Activated CD4-positive, alpha-beta T cell treated with anti-CD3 and anti-CD28 coated beads for 4 hours (primary cell): ENCODE measurements at places on chromosomes 11 and 22.

- DNase-seq, result no peak
Observed at GRCh38 chr22:48700566-48701295, 1126.9 kb downstream of the BRD1 start.

DNA sequence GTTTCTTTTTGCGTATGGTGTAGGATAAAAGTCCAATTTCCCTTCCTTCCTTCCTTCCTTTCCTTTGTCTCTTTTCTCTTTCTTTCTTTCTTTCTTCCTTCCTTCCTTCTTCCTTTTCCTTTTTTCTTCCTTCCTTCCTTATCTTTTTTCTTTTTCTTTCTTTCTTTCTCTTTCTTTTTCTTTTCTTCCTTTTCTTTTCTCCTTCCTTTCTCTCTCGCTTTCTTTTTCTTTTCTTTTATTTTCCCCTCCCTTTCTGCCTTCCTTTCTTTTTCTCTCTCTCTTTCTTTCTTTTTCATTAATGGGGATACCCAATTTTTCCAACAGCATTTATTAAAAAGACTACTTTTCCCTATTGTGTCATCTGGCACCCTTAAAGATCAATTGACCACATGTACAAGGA lies 1359.7 kb downstream of the FAM181B start:
- no peak for DNase-seq

DNA sequence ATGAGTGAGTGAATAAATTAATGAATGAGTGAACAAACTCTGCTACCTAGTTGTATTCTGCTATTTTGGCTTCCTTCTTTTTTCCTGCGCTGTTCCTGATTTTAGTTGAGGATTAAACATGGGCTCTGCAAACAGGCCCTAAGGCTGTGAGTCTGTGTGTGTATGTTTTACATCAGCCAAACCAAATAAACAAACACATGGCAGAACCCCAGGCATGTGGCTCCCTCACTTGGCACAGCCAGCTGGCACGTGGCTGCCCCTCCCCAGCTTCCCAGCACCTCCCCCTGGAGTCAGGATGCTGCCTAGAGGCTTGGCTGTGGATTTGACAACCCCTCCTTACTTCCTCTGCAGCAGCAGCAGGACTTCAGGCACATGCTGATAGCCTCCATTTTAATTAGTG lies 593.2 kb downstream of the INSC start:
- no peak for DNase-seq

GRCh38 chr22:49827853-49828598 lies at the start of gene BRD1:
Gene BRD1 (minus strand): TSS chr22:49827873. CDS start chr22:49824317, 3,556 bp downstream.
- DNase-seq, result peak; percentile 51

- DNase-seq, result no peak
Observed at GRCh38 chr11:87043894-87044293, 6.2 kb downstream of the TMEM135 start.

DNA sequence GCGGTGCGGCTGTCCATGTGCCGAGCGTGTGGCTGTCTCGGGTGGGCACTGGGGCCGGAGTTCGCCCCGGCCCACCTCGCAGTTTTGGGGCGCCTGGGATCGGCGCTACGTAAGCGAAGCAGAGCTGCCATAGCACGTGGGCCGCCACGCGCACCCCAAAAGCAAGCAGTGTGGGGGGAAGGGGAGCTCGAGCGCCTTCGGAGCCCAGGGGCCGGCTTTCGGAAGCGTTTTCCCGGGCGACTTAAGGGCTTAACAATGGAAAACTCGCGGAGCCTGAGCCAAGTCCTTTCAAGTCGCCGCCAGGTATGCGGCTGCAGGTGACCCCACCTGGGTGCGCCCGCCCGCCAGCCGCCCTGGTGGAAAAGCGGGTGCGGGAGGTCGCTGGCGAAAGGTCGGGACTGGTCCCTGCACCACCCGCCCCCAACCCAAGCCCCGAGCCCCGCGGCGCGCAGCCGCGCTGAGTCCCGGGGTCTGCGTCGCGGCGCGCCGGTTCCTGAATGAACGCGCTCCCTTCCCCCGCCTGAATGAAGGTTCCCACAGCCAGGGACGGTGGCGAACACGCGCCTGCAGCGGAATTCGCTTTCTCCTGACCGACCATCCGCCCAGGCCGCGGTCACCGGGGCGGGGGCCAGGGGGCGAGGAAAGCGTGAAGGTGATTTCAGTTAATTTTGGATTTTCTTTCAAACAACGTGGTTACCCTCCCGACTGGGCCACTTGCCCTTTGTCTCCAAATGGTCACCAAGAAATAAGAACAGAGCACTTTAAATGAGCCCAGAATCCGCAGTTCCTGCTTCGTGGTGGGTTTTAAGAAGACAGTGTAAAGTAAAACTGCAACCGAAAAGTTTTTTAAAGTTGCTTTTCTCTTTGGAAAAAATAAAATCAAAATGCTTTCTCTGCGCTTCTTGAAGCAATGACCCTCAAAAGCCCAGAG lies 2.8 kb upstream of the CCND1 start:
- DNase-seq, result no peak

GRCh38 chr11:126347751-126348668 lies 7.5 kb upstream of the ST3GAL4 start:
- no peak for DNase-seq
